ENCODE measurements at places on chromosomes 2 and 18.

GRCh38 chr2:121595012-121595891 is 54.0 kb downstream of the CLASP1 start:
- DNase-seq, result no peak

DNA sequence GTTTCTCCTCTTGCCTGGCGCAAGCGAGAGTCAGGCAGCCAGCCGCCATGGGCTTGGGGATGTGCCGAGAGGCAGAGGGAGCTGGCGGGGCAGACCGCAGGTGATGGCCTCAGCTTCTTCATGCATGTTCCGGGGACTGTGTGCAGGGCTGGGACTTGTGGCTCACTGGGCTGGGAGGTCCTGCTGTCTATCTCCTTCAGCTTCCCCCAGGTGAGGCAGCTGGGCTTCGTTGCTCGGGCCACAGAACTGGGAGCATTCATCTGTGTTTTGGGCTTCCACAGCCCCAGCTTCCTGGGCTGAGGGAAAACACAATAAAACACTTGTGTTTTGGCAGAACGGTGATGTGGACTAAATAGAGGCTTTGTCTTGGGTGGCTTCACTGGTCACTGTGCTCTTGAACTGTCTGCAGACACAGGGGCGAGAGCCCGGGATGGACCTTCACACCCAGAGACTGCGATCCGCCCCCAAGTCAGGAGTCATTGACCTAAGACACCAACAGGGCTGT is 93.5 kb downstream of the DYSF start:
- no peak for DNase-seq

- DNase-seq, result no peak
These were observed 76.3 kb upstream of the FRZB start for GRCh38 chr2:182942756-182943155.

- DNase-seq, result no peak
These were observed 292.2 kb upstream of the CCDC68 start for GRCh38 chr18:55251254-55251971.

- DNase-seq, result no peak
These were observed 41.5 kb downstream of the KANSL3 start for GRCh38 chr2:96596596-96596995.

GRCh38 chr2:102657770-102658169 is 38.4 kb downstream of the SLC9A2 start:
- peak; percentile 59 for DNase-seq

DNA sequence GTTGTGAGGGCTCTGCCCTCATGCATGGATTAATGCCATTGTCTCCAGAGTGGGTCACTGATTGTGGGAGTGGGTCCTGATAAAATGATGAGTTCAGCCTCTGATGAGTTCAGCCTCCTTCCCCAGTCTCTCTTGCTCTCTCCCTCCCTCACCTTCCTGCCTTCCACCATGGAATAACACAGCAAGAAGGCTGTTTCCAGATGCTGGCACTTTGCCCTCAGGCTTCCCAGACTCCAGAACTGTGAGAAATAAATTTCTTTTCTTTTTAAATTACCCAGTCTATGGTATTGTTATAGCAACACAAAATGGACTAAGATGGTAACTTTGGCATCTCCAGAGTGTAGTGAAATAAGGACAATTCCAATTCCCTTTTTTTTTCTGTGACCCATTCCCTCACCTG is 47.1 kb upstream of the MAP4K3 start:
- DNase-seq, result no peak

- no peak for DNase-seq
These were observed 518.9 kb downstream of the TDRD15 start for GRCh38 chr2:21642647-21643046.

- no peak for DNase-seq
These were observed 82.4 kb downstream of the CACNB4 start for GRCh38 chr2:152016181-152017120.

GRCh38 chr2:200944467-200945394 is 18.7 kb downstream of the ORC2 start:
- peak; percentile 84 for DNase-seq

DNA sequence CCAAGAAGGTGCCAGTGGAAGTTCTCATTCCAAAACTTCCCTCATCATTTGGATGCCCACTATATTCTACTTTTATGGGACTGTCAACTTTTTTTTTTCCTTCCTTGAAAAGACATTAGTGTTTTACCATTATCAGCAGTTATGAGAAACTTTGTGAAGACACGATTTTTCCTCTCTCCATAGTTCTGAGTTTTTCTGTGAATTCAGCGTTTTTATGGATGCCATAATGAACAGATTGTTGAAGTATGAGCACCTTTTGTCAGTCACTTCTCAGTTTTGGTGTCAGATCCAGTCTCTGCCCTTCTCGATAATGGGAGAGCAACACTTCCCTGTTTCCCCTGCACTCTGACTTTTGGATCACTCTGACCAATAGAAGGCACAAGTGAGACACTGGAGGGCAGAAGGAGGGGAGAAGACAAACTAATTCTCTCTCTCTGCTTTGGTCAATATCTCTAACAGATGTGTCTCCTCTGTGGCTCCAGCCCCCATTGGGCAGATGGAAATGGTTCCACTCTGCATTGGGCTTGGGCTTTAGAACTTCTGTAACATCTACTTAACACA is 53.5 kb upstream of the FN1 start:
- DNase-seq, result no peak

GRCh38 chr2:174395284-174395968 is at the start of gene SCRN3:
SCRN3 (plus strand) TSS chr2:174395730; CDS start chr2:174398284, 2,554 bp downstream.
- DNase-seq, result peak; percentile 76

GRCh38 chr2:79219383-79219988 is 59.9 kb upstream of the REG3A start:
- DNase-seq, result peak; percentile 2

DNA sequence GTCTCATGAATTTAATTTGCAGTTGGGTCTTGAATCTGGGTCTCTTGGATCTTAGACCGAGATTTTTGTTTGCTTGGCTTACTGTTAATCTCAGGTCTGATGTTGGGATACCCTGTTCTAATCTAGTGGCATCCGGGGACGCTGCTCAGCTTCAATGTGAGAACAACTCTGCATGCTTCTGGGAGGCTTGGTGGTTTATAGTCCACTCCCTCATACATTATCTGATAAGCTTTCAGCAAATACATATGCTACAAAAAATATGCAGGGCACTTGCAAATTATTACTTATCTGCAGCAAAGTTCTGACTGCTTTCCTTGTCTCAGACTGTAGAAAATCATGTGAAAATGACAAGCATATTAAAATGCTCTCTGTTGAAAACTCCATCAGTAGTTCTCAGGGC is 39.4 kb downstream of the RNF144A start:
- no peak for DNase-seq

GRCh38 chr18:38551881-38552280 is 986.3 kb upstream of the CELF4 start:
- no peak for DNase-seq

GRCh38 chr18:48788373-48788772 is 162.4 kb downstream of the SMAD7 start:
- no peak for DNase-seq

GRCh38 chr2:236499691-236500578 is 69.7 kb upstream of the ACKR3 start:
- DNase-seq, result no peak
